ENCODE measurements at places on chromosomes 5 and 9.

DNA sequence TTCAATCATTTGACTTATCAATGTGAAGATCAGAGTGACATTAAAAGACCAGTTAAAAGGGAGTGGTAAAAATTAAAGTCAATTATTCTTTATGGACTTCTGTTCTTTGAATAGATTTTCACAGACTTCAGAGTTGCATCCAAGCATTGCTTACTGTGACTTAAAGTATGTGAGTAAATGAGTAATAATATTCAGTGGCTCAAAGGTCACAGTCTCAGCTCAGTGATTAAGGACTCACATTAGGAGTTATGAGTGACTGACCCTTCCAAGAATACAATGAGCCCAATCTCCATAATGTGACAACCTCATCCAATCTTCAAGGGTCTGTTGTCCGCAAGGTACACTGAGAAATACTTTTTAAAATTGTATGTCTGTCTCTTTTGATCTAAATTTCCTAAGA is 811.2 kb downstream of the BRINP1 start:
- no peak for DNase-seq

DNA sequence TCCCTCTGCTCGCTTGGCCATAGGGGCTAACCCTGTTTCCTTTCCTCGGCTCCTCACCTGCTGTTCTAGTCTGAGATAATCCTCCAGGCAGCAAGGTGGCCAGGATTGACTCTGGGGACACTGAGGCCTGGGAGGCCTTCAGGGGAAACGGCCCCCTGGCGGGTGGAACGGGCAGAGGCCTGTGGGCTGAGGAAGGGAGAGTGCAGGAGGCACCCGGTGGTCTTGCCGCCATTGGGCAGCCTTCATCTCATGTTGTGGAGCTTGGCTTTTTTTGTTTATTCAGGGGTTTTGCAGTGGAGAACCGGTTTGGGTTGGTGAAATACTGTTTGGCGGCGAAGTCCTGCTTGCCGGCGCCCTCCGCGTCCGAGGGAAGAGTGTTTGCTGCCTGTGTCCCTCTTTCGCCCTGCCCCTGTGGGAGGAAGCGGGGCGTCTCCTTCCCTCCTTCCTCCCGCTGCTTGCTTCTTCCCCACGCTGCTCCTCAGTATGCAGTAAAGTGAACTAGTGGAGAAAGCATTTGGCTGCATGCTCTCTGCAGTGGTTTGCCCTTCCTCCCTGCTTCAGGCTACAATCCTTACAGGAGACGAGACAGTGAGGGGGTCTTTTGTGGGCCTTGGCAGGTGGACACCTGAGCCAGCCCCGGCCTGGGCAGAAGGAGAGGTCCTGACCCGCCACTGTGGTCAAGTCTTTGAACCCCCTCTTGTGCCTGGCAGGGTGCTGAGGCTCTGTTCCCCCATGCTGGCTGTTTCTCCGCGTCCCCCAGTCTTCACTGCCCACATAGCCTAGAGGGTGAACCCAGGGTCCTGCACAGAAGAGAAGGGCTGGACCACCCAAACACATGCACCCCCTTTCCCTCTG is 30.8 kb upstream of the PRDM12 start:
- DNase-seq: no peak

GRCh38 chr5:125412561-125413495 is 666.4 kb upstream of the ZNF608 start:
- DNase-seq: peak; percentile 94

- DNase-seq: no peak
Measured at GRCh38 chr9:23701291-23701690, 124.7 kb downstream of the ELAVL2 start.

DNA sequence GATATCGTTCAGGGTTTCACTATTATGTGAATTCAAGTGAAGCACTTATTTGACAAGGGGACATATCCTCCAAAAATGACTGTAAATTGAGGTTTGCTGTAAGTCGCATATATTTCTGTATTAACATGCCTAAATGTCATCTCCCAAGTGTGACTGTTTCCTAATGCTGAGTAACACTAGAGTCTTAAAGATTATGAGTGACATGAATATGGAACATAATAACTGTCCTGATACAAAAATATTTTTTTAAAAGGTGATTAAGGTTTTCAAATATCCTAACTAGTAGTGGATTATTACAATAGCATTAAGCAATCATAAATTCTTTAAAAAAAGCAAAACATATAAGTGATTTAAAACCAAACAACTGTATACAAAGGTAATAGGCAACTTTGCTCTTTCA is 3.6 kb downstream of the NFIB start:
- DNase-seq: peak; percentile 53

DNA sequence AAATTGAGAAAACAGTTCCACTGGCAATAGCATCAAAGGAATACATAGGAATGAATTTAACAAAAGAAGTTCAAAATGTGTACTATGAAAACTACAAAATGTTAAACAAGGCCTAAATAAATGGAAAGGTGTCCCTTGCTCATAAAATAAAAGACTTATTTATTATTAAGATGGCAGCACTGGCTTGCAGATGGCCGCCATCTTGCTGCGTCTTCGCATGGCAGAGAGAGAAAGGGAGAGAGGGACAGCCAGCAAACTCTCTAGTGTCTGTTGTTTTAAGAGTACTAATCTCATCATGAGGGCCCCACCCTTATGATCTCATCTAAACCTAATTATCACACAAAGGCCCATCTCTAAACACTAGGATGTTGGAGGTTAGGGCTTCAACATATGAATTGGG is 47.1 kb downstream of the ABLIM3 start:
- no peak for DNase-seq

- DNase-seq: peak; percentile 25
Measured at GRCh38 chr5:113806904-113807303, 293.4 kb downstream of the YTHDC2 start.

DNA sequence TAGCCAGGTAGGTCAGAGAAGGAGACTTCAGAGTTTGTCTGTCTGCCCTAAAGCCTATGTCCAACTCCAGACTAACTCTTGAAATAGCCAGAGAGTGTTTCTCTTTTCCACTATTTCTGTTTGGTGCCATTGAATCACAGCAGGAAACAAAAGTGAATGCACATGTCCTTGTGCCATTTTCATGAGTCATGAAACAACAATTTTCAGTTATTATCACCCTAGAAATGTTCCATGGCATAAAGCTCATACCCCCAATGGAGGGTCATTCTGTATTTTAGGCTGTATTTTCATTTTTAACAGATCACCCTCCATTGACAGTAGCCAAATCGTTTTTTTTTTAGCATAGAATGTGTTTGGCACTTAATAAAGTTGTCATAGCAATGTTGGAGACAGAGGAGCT is 124.7 kb downstream of the PAPPA start:
- no peak for DNase-seq

GRCh38 chr9:137049544-137050449 is 3.8 kb upstream of the NPDC1 start:
- DNase-seq: peak; percentile 19

- DNase-seq: peak; percentile 46
Measured at GRCh38 chr9:124839612-124840299, 13.5 kb upstream of the WDR38 start.

DNA sequence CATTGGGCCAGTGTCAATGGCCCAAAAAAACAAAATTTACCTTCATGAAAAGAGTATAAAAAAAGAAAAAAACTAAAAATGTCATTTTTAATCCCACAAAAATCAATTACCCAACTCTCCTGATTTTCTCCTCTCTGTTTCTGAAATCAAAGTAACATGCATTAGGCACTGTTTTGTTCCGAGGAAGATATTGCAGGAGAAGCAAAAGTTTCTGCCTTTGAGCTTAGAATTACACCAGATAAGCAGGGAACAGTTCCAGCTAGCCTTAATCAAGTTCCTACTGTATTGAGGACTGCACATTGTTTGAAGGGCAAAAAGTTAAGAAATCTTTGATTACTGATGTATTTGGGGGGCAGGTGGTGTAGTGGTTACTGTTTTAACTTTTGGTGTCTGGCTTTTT is 1.1 kb upstream of the PRKAA1 start:
- no peak for DNase-seq

DNA sequence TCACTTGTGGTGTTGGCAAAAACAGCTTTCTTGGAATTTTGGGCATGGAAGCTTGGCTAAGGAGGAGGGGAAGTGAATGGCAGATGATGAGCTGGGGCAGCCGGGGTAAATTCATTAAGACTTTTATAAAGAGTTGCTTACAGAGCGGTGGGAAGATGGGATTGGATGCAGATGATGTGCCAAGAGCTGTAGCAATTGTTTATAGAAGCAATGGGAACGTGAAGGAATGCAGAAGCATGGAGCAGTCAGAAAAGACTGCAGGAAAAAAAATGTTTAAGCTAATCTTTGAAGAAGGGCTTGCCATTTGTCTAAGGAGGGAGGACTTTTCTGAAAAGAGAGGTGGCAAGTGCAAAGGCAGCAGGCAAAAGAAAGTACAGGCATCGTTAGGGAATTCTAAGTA is 86.6 kb upstream of the SHISAL2B start:
- peak; percentile 1 for DNase-seq

- no peak for DNase-seq
Measured at GRCh38 chr9:11537566-11537965, 924.8 kb upstream of the PTPRD start.

DNA sequence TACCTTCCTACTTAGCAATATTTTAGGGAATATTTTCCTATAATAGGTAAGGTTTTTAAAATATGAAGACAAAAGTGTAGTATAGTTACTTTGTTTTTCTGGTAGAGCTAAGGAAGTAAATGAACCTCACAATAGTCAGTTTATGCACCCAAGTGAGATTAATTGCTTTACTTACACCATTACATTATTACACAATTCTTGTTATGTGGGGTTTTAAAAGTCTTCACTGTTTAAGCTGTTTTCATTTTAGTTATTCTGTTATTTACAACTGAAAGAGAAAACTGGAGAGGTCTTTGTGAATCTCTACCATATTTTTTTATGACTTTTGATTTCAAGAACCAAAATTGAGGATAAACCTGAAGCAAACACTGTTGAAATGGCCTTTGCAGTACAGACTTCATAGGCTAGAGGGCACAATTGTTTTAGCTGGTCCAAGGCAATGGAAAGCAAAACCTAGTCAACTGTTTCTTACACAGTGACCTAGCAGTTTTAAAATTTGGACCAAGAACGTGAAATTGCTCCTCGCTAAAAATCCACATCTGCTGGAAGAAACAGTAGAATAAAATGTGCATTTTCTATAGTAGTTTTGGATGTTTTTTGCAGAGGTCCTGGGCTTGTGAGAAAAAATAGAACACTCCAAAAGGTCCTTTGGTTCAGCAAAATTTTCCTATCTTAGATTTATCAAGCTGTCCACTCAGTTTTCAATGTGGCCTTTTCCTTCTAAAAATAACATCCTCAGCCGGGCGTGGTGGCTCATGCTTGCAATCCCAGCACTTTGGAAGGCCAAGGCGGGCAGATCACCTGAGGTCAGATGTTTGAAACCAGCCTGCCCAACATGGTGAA is 66.4 kb upstream of the FER start:
- DNase-seq: peak; percentile 60

DNA sequence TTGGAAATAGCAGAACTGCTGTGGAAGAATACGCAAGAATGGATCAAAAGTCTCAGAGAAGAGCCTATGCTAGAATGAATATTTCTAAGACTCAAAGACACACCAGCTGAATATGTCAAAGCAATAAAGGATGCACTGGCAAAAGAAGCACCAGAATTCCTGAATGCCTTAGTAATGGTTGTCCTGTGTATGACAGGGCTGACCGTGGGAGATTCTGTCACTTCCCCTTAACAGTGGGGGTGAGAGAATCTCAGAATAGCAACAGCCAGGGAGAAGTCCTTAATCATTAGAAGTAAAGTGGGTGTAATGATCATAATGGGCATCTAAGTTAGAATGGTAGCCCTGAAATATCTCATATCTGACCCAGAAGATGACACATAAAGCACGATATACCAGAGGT is 14.6 kb upstream of the PRR16 start:
- DNase-seq: peak; percentile 51

Data from fibroblast of lung (primary cell).